ENCODE measurements at places on chromosomes 5 and 9.

DNA sequence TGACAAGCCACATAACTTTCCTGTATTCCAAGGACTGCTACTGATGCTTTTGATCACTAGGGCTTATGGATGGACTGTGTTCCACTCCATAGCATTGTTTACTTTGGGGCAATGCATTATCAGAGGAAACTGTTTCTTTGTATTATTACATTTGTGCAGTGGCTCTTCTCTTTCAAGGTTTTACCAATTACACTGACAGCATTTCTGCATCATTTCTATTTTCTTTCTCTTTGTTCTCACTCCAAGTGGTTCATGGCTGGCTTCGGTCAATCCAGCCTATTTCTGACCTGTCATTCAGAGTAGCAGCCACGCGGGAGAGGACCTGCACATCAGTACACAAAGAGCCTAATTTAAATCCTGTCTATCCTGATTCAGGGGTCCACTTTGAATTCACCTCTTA is 711.0 kb downstream of the TLE4 start:
- no peak overlapping the region for H3K4me3 ChIP-seq
- H3K27ac ChIP-seq = no peak overlapping the region

- H3K4me1 ChIP-seq = no peaks in the 10 kb centered on the region
- no peak overlapping the region for H3K27ac ChIP-seq
- no peaks in the 10 kb centered on the region for H3K36me3 ChIP-seq
- H3K27me3 ChIP-seq = no peaks in the 10 kb centered on the region
- H3K4me3 ChIP-seq = no peak overlapping the region
Measured at GRCh38 chr5:122896598-122897282, 51.3 kb downstream of the SNX24 start.

DNA sequence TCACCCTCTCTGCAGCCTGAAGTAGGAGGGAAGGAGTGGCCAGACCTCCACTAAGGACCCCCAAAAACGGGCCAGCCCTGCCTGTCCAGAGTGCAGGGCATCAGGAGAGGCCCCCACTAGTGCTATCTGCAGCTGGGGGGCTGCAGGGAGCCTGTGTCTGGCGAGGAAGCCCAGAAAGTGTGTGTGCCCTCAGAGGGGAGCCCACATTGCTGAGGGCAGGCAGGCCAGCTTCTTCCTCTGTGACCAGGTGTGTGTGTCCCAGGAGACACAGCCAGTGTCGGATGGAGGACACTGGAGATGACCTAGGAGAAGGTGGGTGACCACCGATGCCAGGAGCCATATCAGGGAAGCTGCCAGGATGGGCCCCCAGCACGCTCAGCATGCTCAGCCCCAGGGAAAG is 218.7 kb downstream of the IRX2 start:
- no peak overlapping the region for H3K4me3 ChIP-seq
- H3K27me3 ChIP-seq = peaks cover 4% of the 10 kb centered on the region
- H3K27ac ChIP-seq = no peak overlapping the region
- H3K4me1 ChIP-seq = no peaks in the 10 kb centered on the region
- H3K36me3 ChIP-seq = no peaks in the 10 kb centered on the region

DNA sequence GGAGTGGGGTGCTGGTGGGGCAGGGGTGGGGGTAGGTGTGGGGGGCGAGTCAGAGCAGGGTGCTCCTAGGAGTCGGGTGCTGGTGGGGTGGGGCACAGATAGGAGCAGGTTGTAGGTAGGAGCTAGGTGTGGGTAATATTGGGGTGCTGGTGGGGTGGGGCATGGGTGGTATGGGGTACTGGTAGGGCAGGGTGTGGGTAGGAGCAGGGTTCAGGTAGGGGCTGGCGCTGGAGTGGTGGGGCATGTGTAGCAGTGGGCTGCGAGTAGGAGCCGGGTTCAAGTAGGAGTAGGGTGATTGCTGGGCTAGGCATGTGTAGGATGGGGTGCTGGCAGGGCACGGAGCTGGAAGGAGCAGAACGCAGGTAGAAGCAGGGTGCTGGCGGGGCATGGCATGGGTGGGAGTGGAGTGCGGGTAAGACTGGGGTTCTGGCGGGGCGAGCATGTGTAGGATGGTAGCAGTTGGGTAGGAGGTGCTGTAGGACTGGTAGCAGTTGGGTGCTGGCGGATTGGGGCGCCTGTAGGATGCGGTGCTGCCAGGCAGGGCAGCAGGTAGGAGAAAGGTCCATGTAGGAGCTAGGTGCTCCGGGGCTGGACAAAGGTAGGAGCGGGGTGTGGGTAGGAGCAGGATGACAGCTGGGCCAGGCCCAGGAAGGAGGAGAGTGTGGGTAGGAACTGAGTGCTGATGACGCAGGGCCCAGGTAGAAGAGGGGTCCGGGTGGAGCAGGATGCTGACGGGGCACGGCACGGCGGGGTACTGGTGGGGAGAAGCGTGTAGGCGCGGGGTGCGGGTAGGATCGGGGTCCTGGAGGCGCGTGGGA is 105.5 kb upstream of the SIMC1 start:
- H3K27me3 ChIP-seq = peaks cover 37% of the 10 kb centered on the region
- no peaks in the 10 kb centered on the region for H3K4me1 ChIP-seq
- H3K27ac ChIP-seq = no peak overlapping the region

DNA sequence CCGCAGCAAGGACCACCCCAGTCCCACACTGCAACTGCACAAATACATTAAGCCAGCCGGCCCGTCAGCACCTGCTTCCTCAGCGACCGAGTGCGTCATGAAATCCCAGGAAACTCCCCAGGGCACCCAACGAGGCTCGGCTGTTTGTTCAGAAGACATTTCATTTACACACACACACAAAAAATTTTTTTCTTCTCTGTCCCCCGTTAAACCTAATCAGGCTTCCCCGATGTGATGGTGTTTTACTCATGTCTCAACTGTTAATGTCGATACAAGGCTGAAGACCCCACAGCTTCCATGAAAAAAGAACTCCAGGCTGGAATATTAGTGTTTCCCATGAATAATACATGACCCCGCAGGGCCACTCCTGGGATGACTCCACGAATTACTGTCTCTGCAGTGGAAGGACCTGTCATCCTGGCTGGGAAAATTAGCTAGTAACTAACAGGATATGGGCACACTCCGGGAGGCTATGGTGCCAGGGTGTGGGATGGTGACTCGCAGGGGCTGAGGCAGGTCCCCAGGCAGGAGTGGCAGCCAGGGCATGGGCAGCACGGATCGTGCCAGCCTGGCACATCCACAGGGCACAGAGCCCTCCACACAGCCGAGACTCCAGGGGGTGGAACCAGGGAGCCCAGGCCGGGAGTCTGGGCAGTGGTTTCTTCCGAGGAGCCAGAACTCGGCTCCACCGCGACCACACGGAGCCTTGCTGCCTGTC is 102.4 kb downstream of the VAV2 start:
- H3K36me3 ChIP-seq = no peaks in the 10 kb centered on the region
- peak; percentile 49 for DNase-seq
- H3K4me1 ChIP-seq = peaks cover 48% of the 10 kb centered on the region
- H3K27me3 ChIP-seq = no peaks in the 10 kb centered on the region
- no peak overlapping the region for H3K27ac ChIP-seq

- H3K27ac ChIP-seq = no peak overlapping the region
- H3K27me3 ChIP-seq = no peaks in the 10 kb centered on the region
- no peak overlapping the region for H3K4me3 ChIP-seq
Measured at GRCh38 chr5:4551034-4551433, 589.1 kb upstream of the ADAMTS16 start.

DNA sequence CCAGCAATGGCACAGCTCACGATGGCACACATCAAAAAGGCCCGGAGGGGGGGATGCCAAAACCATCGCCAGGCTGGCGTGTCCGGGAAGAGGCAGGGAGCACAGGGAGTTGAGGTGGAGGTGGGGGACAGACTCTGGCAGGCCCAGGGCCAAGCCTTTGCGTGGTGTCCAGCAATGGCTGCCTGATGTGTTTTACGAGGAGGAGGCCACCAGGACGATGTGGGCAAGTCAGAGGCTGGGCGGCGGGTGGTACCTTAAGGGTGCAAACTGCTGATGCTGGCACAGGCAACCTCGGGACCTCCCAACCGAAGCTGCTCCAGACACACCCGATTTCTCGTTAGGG is 4.7 kb downstream of the VAV2 start:
- H3K4me3 ChIP-seq = no peak overlapping the region
- H3K4me1 ChIP-seq = peaks cover 26% of the 10 kb centered on the region
- H3K27ac ChIP-seq = no peak overlapping the region

- no peaks in the 10 kb centered on the region for H3K4me1 ChIP-seq
- no peak overlapping the region for H3K4me3 ChIP-seq
- H3K27ac ChIP-seq = no peak overlapping the region
Measured at GRCh38 chr9:38112049-38112448, 43.0 kb upstream of the SHB start.

DNA sequence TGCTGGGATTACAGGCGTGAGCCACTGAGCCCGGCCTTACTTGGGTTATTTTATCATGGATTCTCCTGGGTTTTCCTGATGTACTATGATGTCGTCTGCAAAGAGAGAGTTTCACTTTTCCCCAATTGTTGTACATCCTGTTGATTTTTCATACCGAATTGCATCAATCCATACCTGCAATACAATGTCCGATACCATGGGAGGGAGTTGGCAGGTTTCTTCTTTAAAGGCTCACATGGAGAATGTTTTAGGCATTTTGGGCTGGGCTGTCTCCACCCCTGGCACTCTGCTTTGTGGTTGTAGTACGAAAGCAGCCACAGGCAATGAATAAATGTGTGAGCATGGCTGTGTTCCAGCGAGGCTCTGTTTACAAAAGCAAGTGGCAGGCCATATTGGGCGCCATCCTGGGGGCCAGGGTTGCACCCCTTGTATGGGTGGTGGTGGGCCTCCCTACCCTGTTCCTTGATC is 35.1 kb upstream of the EXOC3 start:
- H3K27me3 ChIP-seq = peaks cover 8% of the 10 kb centered on the region
- no peaks in the 10 kb centered on the region for H3K36me3 ChIP-seq
- H3K27ac ChIP-seq = no peak overlapping the region
- DNase-seq = no peak
- no peak overlapping the region for H3K4me3 ChIP-seq

DNA sequence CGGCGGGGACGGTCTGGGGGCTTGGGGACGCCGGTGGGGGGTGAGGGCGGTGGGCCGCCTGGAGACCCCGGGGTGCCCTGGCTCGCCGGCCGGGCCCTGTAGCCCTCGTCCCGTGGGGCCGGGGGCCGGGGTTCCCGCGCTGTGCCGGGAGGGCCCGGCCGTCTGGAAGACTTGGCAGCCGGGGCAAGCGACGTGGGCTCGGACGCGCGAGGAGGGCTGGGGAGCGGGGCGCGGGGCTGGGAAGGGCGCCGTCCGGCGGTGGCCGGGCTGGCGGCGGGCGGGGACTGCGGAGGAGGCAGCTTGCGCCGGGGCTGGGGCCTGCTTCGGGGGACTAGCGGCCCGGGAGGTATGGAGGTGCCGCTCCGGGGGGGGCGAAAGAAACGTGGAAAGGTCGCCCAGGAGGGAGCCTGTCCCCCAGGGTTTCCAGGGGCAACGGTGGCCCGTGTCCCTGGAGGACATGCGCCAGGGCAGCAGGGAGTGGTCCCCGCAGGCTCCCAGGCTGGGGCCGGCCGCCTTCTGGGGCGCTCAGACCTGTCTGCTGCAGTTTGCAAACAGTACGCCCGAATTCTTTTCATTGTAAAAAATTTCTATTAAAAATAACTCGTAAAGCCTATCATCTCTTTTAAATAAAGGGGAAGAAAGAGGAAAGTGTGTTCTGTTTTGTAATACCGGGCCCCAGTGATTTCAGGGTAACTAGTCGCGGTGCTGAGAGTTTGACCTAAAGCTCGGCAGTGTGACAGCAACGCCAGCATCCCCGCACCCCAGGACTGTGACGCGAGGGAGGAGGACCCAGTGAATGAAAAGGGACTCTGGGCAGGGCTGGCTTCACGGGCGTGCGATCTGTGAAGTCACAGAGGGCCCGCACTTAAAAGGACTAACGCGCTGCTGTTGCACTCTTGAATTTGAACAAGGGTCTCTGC is 752 bp upstream of the ANKH start:
- H3K27ac ChIP-seq = peak overlapping the region; percentile 75
- no peaks in the 10 kb centered on the region for H3K36me3 ChIP-seq
- H3K4me1 ChIP-seq = peaks cover 12% of the 10 kb centered on the region
- peaks cover 21% of the 10 kb centered on the region for H3K27me3 ChIP-seq
- peak overlapping the region; percentile 60 for H3K4me3 ChIP-seq

DNA sequence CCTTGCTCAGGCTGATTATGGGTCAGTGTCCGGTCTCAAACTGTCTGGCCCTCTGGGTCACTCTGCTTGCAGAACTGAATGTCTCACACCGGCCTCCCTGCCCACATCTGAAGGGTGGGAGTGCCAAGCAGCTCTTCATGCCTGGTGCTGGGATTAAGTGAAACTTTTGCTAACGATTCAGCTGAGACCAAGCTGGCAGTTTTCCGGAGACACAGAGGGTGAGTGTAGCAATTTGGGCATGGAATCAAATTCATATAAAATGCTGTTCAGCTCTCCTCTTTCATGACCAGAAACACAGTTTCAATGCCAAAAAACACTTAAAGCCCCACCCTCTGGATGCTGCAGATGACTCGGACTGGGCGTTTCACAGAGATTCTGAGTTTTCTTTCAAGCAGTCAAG is 207.5 kb downstream of the NXNL2 start:
- H3K36me3 ChIP-seq = no peaks in the 10 kb centered on the region
- peaks cover 47% of the 10 kb centered on the region for H3K4me1 ChIP-seq
- DNase-seq = peak; percentile 91
- no peak overlapping the region for H3K27ac ChIP-seq
- no peaks in the 10 kb centered on the region for H3K27me3 ChIP-seq

- H3K4me1 ChIP-seq = no peaks in the 10 kb centered on the region
- no peak for DNase-seq
Measured at GRCh38 chr5:4116834-4117233, 521.2 kb downstream of the IRX1 start.

DNA sequence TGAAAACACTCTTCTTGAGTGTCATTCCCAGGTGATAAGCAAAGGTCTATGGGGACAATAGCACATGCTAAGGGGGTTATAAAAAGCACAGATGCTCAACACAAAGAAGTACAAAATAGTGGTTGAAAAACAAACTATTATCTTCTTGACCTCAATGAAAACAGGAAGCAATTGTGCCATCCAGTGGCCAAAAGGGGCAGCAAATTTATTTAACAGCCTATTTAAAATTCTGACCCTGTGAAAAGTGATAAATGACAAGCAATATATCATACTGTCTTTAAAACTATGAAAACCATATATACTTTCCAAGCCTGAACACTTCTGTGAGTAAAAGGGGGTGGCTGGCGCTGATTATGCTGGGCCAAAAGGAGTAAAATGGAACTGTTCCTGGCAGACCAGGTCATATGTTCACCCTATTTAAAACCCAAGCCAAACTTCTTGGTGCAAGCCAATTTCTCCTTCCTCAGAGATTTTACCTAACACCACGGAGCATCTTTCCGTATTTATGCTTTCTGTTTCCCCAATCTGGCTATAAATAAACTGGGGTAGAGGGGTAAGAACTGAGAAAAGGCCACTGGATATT is 29.7 kb downstream of the TEX10 start:
- H3K27me3 ChIP-seq = no peaks in the 10 kb centered on the region
- DNase-seq = peak; percentile 60
- no peak overlapping the region for H3K27ac ChIP-seq
- no peaks in the 10 kb centered on the region for H3K4me1 ChIP-seq
- H3K36me3 ChIP-seq = peaks cover 17% of the 10 kb centered on the region
